HT-29 (cell line): ENCODE measurements at places on chromosomes 4 and X.

- no peak for DNase-seq
Observed at GRCh38 chrX:141733371-141733770, 34.8 kb upstream of the SPANXD start.

DNA sequence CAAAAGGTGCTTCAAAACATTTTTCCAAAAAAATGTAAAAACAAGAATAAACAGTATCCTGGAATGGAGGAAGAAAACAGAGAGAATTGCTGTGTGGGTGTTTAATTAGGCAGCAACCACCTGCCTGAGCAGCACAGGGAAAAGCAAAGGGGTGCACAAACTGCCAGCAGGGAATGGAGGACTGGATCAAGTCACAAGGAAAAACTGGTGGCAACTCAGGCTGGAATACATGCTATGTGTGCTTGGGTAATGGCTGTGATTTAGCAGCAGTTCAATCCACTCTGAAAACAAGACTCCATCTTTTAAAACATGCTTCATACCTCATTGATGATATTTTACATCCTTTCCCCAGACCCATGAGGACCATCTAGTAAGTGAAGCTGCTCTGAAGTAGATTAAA, 179.5 kb downstream of the HS6ST2 start:
- DNase-seq, result no peak

- DNase-seq, result no peak
Observed at GRCh38 chr4:179071131-179071530, 1628.9 kb upstream of the AGA start.

- peak; percentile 91 for DNase-seq
Observed at GRCh38 chr4:107863850-107864371, 39.2 kb downstream of the SGMS2 start.

GRCh38 chrX:103789004-103789403, 12.4 kb downstream of the PLP1 start:
- DNase-seq, result no peak

DNA sequence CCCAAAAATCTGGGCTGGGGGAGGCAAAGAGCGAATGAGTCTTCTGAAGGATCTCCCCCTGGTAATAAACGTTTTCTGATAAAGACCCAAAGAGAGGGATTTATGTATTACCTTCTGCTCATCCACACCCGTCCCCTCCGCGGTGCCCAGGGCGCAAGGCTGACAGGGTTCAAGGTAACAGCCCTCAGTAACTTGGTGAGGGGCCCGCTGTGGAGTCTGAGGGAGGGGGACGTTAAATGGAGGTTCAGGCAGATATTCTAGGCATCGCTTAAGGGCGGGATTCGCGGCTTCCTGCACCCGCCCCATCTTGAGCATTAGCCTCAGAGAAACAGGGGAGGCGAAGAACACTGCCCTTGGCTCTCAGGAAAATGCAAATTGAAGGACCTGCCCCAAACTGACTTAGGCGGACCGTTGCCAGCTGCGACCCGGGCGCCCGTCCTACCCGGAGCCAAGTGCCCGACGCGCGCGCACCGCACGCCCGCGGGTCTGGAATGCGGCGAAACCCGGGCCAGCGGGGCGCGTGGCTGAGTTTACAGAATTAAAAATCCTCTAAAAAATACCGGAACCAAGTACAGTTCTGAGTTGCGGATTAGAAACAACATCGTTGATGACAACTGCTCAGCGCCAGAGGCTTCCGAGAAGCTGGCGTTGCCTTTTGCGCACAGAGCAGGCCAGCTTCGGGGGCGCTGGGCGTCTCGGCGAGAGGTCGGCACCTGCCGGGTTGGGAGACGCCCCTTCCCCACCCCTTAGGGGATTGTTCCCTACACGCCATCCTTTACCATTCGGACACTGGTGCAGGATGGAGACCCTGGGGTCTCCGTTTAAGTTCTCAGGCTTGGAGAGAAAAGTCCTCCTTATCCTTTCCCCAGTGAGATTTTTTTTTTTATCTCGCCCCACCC, 2.8 kb downstream of the HELT start:
- DNase-seq, result no peak

- DNase-seq, result no peak
Observed at GRCh38 chr4:8221985-8222384, 22.9 kb downstream of the SH3TC1 start.

- no peak for DNase-seq
Observed at GRCh38 chr4:66357316-66357715, 687.0 kb upstream of the EPHA5 start.

DNA sequence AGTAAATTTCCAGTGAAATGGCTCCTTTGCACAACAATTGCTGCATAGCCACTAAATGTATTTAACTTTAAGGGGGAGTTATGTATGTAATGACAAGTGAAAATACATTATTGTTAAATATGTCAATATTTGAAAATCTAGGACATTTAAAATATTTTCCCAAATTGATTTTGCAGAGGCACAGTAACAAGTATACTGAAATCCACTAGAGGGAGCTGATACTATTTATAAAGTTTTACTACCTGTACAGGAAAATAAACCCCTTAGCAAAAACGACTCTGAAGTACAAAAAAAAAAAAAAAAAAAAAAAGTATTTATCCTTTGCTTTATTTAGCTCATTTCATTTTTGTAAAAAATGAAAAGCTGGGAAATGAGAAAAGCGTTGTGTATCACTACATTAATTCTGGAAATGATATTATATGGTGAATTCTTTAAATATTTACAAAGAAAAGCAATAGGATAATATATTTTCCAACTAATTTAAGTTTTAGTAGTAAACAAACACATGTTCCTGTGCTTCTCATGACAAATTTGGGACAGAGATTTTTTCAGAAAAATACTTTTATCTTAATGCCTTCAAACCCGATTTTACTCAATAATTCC, 727.7 kb downstream of the DMD start:
- DNase-seq, result no peak

DNA sequence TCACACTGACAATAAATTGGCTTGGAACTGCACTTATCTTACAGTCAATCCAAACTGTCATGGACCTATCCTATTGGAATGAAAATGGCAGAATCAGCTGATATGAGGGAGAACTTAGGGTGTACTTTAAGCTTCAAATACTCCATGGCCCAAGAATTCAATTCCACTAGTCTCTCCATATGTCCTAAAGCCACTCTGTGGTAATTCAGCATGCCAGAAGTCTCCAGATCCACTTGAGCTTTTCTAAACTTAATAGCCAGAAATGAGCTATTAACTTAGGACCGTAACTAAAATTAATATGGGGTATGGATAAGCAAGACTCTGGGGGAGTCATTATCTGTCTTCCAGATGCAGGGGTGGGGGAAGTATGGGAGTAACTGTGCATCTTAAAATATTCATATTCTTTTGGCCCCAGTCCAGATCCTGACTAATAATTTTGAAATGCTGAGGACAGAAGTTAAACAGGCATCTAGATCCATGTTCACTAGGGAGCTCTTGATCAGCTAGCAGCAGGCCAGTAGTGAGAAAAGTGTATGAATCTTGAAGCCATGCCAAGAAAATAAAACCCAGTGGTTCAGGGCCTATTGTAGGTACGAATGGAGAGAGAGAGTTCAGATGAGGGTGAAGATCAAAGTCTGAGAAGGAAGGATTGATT, 167.6 kb downstream of the DKK2 start:
- peak; percentile 30 for DNase-seq

GRCh38 chrX:15956681-15957080, 102.1 kb upstream of the AP1S2 start:
- no peak for DNase-seq

- no peak for DNase-seq
Observed at GRCh38 chrX:63284659-63285058, 66.5 kb downstream of the SPIN4 start.

- DNase-seq, result no peak
Observed at GRCh38 chr4:110945600-110945999, 322.7 kb upstream of the PITX2 start.

DNA sequence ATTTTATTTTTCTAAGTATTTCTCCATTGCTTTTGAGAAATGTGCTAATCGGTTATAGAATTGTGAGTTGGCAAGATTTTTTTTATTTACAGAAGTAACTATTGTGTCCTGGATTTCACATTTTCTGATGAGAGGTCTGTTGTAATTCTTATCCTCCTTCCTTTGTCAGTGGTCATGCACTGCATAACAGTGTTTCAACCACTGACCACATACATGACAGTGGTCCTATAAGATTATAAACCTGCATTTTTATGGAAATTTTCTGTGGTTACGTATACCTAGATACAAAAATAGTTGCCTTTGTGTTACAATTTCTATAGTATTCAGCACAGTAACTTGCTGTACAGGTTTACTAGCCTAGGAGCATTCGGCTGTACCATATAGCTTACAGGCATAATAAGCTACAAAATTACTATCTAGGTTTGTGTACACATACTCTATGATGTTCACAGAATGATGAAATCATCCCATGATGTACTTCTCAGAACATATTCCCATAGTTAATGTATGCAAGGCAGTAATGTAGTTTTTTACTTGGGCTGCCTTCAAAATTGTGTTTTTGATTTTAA, 47.8 kb downstream of the APELA start:
- DNase-seq, result no peak

DNA sequence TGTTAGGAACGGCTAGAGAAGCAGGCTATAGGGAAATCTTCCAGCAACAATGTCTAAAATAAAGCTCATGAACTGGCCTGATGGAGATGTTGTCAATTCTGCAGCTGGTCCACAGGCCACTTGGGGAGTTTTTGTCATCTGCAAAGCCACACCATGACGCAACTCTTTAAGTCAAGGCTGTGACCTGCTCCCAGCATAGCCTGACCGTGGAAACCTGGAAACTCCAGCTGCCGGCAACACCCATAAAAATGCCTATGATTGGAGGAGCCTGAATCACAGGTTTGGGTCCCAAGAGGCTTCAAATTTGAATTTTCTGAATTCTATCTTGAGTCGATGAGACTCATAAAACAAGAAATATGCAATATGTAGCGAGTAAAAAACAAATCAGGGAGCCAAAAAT, 969.2 kb upstream of the PRKX start:
- no peak for DNase-seq

GRCh38 chrX:49701323-49701722, 5.5 kb upstream of the PAGE1 start:
- no peak for DNase-seq

DNA sequence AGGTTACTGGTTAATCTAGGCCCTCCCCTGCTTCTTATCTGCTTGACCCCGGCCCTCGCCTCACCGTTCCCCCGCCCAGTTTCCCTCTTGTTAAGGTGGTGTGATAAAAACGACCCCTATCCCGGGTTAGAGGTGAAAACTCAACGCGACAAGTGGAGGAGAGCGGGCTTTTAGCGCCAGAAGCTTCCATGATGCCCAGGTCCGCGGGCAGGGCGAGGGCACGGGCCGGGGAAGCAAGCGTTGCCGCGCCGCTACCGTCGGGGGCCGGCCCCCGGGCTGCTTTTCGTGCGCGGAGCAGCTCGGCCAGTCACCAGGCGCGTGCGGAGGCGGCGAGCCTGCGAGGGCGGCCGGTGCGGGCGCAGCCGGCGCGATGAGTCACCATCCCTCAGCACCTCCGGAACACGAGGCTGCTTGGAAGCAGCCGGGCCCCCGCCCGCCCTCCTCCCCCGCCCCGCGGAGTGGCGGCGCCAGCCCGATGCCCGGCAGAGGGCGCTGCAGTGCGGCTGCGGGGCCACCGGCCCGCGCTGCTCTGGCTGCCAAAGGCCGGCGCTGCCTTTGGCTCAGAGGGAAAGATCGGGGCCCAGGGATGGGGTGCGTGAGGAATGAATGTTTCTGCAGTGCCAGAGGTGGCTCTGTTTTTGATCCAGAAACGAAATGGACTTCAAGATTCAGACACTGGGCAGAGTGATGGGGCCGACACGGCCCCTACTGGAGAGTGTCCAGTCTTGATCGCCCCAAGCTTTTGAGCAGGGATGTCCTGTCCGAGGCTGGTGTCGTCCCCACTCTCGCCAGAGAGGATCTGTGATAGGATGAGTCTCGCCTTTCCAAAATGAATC, 107.8 kb downstream of the NHSL2 start:
- DNase-seq, result peak; percentile 77

- no peak for DNase-seq
Observed at GRCh38 chr4:60926624-60927023, 273.5 kb upstream of the ADGRL3 start.

- DNase-seq, result no peak
Observed at GRCh38 chrX:72394518-72395170, 88.9 kb upstream of the CITED1 start.

DNA sequence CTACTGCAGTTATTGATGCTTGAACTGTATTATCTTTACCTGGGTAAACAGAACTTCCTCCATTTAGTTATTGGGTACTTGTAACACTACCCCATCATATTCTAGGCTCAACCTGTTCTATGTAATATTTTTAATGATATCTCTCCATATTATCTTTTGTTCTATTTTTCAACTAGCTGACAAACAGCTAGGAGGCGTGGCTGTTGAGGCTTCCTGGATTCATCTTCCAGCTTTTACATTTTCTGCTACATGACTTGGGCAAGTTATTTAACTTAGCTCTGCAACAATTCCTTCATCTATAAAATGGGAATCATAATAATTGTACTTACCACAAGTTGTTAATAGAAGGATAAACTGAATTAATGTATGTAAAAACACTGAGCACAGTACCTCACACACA, 349.3 kb downstream of the PTTG2 start:
- DNase-seq, result no peak

DNA sequence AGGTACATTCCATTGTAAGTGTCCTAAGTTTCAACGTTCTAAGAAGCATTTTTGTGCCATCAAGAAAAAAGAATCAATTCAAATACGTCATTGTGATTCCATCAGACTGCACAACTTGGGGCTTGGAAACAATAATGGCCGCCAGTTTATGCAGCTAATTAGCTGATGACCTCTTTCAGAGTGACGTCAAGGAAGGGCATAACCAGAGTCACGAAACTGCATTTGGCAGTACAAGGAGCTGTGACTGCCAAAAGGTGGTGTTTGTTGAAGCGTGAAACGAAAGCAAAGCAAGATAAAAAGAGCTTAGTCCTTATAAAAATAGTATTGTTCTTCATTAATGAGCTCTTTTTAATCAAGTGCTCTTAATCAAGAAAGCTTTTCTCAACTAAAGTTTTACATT, 81.1 kb upstream of the SH3RF1 start:
- no peak for DNase-seq

DNA sequence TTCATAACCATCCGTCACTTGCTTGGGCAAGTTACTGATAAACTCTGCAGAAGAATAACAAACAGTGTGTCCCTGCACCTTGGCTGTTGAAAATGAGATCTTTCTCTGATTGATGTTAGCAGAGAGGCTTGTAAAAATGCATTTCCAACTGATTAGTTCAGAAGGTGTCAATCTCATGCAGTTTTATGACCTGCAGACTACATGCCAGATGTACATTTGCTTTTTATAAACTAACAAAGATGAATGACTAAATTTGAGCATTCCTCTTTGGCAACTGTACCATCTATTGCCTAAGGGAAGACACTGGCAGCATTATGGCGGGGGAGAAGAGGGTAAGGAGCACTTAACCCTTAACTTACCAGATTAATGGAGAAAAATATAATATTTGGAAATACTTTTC, 192.8 kb downstream of the DCTD start:
- no peak for DNase-seq
